GM06990 (cell line): ENCODE measurements at places on chromosomes 7 and 10.
A peak's percentile ranks its signal among the peaks of the same experiment; 100 is the strongest.

DNA sequence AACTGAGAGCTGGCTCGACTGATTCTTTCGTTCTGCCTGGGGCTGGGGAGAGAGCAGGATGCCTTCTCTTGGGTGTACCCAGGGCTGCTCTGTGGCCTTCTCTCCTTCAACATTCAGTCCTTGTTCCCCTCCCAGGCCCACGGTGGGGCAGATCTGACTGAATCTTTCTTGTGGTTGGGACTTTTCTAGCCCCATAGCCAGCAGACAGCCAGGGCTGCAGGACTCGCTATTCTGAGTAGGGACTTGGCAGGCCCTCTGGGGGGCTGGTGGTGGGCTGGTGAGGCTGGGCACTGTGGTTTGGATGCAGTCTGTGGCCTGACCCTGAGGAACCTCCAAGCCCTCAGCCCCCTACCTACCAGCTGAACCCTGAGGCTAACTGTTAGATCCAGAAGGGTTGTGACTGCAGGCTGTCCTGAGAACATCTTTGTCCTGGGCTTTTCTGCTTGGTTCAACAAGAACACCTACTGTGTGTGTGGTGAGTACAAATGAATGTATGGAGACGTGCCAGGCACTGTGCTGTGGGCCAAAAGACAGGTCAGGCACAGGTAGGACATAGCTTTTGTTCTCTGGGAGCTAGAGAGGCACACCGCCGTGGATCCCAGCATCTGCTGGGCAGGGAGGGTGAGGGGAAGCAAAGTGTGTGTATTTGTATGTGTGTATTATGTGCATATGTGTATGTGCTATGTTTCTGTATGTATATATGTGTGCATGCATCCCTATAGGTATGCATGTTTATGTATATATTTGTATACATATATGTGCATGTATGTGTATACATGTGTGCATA, 2.1 kb upstream of the PALD1 start:
- no peak for DNase-seq

- DNase-seq = no peak
Measured at GRCh38 chr10:119289227-119289920, 82.0 kb downstream of the GRK5 start.

DNA sequence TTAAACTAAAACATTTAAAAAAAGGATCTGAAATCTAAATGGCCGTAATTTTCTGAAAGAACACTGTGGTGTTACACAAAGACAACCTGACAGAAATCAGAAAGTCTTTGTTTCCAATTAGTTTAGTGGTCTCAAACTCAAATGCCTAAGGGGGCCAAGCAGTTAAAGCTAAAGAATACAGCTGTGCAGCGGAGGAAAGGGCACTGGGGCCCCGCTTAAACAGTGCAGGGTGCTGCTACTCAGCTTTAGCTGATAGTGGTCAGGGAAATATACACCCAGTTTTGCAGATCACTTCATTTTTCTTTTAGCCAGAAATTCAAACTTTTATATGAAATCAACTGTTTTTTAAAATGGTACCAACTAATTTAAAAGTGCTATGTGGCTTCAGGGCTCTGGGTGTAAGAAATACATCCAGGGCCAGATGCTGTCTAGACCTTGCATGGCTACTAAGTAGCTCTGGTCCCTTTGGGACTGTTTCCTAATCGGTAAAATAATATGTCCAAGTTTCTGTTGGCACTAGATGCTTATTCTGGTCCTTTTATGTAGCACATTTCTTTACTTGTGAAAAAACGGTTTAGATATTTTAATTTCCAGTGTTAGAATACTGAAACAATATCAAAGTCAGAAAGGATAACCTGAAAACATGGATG, 161.8 kb upstream of the LAMB4 start:
- no peak for DNase-seq

- no peak for DNase-seq
Measured at GRCh38 chr10:52098130-52098529, 216.0 kb upstream of the DKK1 start.

DNA sequence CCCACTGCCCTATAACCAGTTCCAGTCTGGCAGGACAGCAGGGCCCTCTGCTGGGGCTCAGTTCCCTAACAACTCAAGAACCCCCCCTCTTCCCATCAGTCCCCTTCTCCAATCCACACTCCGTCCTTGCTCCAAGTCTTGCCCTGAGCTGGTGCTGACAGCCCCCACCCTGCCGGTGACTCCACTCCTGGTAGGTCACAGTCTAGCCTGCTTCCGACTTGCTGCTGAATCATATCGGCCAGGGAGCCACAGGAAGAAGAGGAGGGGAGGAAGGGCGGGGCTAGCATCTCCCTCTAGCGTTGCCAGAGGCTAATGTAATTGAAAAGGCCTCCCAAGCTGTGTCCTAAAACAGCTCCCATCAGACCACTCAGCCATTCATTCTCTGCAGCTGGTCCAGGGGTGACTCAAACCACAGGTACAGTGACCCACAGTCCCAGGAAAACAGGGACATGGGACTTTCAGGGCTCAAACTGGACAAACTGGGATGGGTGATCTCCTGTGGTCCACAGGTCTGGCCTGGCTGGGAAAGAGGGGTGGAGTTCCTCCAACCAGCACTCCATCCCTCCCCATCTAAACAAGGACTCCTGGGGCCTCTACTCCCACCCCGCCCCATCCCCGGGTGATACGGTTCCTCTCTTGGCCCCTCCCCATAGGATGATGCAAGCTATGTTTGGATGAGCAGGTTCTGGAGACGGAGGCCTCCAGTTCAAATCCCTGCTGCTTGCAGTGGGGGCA, 158.8 kb downstream of the SH3PXD2A start:
- DNase-seq = peak; percentile 74

DNA sequence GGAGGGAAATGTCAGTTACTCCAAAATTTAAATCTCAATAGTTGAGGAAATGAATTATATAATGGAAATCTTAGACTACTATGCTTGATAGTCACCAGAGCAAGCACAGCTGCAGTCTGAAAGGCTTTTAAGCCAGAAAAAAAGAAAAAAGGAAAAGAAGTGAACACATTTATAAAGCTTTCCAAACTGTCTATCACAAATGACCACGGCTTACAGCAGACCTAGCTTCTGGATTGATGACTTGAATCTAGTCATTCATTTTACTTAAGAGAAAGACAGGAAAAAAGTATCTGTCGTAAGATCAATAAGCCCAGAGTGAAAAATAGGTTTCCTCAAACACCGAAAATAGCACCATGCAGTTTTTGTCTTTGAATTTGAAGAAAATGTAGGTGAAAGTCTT, 67.9 kb upstream of the OGDHL start:
- no peak for DNase-seq

GRCh38 chr10:130218936-130219335, 82.7 kb downstream of the GLRX3 start:
- DNase-seq = no peak
